ENCODE measurements at places on chromosomes 6 and 20. TPM values are rescaled to one million over a fixed set of nuclear protein-coding genes. Genes with fewer than 3 reads are reported as not detected.
A peak's percentile ranks its signal among the peaks of the same experiment; 100 is the strongest.

DNA sequence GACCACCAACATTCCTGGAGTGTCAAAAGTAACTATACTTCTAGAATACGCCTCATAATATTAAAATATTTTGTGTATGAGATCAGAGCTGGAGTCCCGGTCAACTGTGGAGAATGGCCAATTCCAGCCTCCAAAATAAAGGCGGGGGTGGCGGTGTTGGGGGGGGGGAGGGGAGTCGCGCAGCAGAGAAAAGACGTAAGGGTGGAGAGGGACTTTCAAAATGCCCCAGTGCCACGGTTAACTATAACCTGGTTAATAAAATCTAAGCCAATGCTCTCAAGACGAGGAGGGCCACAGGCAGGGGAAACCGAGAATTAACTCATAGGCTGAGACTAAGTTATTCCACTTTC lies 1.3 kb downstream of the NUP153 start:
- no peak for DNase-seq

Gene ARHGAP40
- total RNA-seq: not detected

- no peak for DNase-seq
Measured at GRCh38 chr6:132344811-132345210, 56.5 kb downstream of the MOXD1 start.

DNA sequence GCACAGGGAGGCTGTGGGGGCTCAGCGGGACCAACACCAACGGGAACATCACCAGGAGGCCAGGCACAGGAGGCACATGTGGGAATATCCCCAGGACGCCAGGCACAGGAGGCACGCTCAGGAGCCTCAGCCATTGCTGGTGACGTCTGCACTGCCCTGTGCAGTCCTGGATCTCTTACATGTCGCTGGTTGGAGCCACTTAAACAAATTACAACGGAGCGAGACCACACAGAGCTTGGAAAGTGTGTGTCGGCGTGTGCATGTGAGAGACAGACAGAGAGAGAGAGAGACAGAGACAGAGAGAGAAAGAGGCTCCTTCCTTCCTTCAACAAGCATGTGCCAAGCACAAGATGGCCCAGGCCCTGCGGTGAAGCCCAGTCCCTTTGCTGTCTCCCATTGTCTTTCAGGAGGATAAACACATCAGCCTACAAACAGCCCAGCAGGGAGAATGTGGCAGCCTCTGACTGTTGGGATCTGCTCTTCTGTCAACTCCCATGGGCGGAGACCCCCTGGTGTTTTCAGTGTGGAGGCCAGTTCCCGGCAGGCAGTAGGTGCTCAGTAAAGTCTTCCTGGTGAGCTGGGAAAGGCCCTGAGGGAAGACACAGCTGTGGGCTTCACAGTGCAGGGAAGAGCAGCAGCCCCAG lies 112.7 kb upstream of the THBS2 start:
- no peak for DNase-seq

GRCh38 chr20:39983655-39984054 lies 705.4 kb downstream of the MAFB start:
- no peak for DNase-seq

- no peak for DNase-seq
Measured at GRCh38 chr6:121247386-121247785, 86.9 kb downstream of the TBC1D32 start.

Gene DNMT3B
- 0.33 TPM for total RNA-seq

- no peak for DNase-seq
Measured at GRCh38 chr20:43798291-43799149, 71.7 kb upstream of the GTSF1L start.

DNA sequence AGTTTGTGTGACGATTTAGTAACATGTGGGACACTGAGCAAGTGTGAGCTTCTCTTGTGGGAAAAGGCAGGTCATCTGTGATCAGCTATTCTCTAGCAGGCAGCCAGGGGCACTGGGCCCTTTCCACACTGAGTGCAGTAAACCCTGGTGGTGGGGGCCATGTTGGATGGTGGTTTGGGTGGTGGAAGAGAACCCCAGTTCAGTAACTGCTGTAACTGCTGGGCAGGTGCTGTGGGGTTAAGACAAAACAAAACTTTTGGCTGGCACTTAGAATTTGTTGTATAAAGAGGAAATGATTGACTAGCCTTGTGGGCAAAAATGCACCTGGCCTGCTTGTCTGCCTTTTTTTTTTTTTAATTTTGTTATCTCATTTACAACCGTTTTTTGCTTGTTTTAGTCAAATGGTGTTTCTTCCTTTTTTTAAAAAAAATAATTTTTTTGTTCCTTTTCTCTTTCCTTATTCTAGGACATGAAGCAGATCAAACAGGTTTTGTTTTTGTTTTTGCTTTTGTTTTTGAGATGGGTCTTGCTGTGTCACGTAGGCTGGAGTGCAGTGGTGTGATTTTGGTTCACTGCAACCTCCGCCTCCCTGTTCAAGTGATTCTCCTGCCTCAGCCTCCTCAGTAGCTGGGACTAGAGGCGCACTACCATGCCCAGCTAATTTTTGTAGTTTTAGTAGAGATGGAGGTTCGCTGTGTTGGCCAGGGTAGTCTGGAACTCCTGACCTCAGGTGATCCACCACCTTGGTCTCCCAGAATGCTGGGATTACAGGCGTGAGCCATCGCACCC lies 59.8 kb downstream of the IGF2R start:
- no peak for DNase-seq

GRCh38 chr6:72328775-72329174 lies 293.1 kb upstream of the KCNQ5 start:
- no peak for DNase-seq

DNA sequence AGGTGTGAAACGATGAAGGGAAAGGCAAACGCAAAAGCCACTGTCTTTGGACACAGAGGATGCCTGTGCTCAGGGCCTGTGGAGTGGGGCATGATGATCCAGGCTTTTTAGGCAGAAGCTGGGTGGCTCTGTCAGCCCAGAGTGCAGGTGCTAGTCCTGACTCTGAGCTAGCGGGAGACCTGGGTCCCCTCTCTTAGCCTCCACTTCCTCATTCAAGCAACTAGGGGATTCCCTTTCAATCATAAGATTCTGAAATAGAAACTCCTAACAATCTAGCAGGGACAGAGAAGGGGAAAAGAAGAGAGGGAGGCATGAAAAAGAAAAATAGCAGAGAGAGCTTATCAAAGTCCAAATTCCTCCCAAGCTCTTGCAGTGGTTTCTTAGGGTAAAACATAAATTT lies 7.6 kb upstream of the HIVEP2 start:
- DNase-seq: peak; percentile 46

GRCh38 chr6:5461365-5461764 lies 200.1 kb downstream of the FARS2 start:
- DNase-seq: no peak

GRCh38 chr6:156557251-156557910 lies 219.8 kb upstream of the ARID1B start:
- peak; percentile 24 for DNase-seq

- no peak for DNase-seq
Measured at GRCh38 chr6:38163186-38164130, 343.9 kb downstream of the ZFAND3 start.

DNA sequence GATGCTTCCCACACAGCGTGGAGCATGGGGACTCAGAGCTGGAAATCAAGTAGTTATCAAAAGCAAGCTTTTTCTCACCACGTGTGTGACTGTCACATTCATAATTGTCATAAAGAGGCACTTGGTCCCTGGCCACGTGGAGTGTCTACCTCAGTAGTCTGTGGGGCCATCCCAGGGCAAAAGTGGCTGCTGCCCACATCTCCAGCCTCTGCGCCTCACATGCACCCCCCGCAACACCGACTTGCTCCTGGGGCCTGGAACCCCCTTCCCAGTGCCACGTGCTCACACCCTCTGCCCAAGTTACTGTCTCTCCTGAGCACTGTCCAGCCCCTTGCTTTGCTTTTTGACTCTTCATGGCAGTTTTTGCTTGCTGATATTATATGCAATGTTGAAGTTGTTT lies 133.2 kb upstream of the SNX9 start:
- DNase-seq: no peak

Gene OSBPL2
- 52.8 TPM for total RNA-seq

- no peak for DNase-seq
Measured at GRCh38 chr6:125924169-125924568, 32.4 kb upstream of the HINT3 start.

GRCh38 chr6:127118298-127119101 lies at the start of gene RSPO3:
TSS of gene RSPO3 (plus strand) at chr6:127118671. CDS start at chr6:127119193, 522 bp downstream.
- DNase-seq: no peak

DNA sequence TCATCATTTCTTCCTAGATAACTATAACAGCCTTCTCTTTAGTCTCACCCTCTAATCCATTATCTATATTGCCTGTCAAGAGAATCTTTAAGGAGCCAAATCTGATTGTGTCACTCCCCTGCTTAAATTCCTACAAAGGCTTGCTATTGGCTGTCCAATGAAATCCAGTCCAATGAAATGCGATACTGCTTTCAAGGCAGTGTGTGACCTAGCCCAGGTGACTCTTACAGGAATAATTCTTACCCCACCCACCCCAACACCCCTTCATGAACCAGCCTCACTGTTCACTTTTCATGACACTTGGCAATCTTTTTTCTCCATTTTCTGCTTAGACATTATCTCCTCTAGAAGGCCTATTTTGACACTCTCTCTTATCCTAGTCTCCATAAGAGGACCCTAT lies 163.3 kb upstream of the MARCKS start:
- DNase-seq: no peak

GRCh38 chr6:36839749-36840431 lies 646 bp upstream of the CPNE5 start:
- DNase-seq: peak; percentile 60

DNA sequence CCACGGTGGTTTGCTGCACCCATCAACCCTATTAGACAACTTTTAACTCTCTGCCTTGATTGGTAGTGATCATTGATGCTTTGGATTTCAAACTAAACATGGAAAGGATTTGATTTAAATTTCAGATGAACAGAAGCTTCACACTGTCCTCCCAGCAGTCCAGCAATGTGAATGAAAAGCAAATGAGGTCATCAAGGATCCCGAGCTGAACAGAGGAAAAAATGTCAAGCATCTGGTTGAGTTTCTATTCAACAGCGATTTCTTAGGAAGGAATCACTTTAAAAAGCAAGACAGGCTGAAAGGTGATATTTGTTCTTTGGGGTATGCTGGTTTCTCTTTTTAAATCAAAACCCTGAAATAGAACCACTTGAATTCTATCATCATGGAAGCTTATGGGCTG lies 10.6 kb upstream of the SAMD3 start:
- DNase-seq: no peak

DNA sequence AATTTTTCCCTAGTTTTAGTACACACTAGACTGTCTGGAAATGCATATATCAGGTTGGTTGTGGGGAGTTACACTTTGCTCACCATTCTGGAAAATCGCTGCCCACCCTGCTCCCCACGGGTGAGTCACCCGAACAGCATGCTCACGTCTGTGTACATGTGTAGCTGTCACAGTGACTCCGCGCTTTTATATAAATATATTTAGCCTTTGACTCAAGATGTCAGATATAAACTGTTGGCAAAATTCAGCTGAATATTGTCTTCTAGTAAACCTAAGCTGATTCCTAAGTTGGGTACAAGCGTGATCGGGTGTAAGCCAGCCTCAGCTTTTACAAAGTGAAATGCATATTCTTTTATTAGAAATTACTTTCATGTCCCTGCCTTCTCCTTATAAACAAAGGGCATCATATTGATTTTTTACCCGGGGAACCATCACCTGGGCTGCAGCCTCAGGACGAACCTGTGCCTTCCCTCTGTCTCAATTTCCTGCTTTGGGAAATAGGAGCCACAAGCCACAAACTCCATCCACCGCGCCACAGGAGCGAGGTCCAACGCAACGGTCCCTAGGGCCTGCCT lies 4.3 kb downstream of the SDCBP2 start:
- DNase-seq: no peak
